ENCODE measurements at places on chromosomes 5 and 9.

DNA sequence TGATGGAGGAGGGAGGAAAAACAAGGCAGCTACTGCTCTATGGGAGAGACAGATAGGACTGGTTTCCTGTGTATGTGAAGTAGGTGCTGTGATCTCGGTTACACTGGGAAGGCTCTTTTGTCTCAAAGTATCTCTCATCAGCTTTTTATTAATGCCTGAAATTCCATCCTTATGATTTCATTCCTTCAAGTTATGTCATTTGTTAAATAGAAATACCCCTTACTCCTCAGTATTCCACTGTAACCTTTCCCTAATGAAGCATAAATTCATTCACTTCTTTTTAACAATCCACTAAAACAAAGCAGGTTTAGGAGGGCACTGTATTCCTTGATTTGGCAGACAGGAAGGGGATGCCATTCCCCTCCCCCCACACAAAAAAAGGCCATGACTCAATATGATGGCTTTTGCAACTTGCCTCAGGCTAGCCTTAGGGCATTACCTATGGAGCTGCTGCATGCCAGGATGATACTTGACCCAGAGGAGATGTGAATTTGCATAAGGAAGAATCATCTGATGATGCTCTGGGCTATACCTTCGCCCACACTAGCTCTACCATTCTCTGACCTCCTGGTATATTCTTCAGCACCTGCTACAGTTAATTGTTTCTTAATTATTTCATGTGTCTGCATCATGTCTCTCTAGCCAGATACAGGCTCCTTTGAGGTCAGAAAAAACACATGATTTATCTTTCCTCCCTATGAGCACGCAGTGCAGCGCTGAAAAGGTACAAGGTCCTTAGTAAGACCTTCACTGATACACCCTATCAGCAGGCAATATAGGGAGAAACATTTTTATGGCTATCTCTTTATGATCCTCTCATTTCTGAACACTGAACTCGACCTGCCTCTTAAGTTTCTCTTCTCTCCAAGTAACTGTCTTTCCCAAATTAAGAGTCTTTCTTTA, 26.3 kb downstream of the NR3C1 start:
- no peak for DNase-seq

DNA sequence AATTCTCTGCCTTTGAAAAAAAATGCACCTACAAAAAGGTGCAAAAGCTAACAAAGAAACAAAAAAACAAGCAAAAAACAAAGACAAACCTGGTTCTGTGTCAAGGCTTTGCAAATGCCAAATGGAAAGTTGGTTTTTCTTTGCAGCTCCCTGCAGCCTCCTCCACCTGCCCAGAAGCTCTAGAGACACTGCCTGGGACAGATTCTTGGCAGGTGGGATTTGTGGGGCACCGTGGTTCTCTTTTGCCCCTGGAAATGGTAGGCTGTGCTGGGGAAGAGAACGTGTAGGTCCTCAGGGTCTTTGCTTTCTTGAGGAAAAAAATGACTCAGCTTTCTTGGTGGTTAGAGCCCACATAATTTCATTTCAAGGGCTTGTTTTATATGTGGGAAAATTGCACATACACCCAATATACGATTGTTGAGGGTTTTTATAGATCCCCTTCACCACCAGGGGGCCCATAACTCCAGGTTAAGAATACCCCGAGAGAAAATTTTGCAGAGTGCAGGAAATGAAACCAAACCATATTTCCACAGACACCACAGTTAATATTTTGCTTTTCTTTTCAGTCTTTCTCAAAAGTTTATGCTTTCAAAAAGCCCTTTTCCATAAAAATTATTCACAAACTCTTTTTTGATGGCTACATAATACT, 58.7 kb downstream of the NXNL2 start:
- DNase-seq = peak; percentile 76

DNA sequence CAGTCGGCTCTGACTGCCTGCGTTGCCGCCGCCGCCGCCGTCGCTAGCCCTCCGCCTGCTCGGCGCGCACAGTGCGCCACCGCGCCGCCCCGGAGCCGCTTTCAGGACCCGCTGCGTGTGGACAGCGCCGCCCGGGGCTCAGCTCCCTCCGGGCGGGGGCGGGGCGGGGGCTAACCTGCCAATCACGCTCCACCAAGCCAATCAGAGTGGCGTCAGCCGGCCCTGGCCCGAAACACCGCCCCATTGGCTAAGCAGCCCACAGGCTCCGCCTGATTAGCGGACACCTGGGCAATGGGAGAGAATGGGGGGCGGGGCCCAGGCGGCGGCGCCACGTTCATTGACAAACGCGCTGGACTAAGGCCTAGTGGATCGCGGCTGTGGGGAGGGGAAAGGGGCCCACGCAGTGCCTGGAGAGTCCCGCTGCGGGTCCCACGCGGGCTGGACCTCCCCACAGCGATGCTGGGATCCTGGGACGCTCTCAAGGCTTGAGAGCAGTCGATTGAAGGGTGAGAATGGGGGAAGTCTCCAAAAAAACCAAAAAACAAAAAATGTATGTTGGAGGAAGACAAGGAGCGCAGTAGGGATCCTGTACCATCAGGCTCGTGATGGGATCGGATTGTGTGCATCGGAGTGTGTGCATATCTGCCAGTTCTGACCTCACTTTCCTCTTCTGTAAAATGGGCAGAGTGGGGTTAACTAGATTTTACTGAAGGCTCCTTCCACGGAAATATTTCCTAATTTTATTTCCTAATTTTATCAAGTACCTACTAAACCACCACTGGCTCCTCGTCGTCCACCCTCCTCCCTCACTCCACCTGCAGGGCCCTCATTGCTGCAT, 6.3 kb downstream of the PAX5 start:
- DNase-seq = peak; percentile 95

- DNase-seq = no peak
Observed at GRCh38 chr9:87336914-87337333, 160.7 kb upstream of the DAPK1 start.

DNA sequence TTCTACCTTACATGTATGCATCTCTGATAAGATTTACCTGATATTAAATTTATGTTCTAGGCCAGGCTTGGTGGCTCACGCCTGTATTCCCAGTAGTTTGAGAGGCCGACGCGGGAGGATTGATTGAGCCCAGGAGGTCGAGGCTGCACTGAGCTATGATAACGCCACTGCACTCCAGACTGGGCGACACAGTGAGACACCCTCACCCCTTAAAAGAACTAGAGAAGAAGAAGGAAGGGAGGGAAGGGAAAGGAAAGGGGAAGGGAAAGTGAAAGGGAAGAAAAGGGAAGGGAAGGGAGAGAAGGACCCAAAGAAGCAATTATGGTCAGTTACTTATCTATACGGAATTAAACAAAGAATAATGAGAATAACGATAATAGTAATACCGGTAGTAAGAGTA, 1.2 kb upstream of the RFK start:
- DNase-seq = no peak

- DNase-seq = no peak
Observed at GRCh38 chr9:114497727-114498382, 7.4 kb downstream of the WHRN start.

DNA sequence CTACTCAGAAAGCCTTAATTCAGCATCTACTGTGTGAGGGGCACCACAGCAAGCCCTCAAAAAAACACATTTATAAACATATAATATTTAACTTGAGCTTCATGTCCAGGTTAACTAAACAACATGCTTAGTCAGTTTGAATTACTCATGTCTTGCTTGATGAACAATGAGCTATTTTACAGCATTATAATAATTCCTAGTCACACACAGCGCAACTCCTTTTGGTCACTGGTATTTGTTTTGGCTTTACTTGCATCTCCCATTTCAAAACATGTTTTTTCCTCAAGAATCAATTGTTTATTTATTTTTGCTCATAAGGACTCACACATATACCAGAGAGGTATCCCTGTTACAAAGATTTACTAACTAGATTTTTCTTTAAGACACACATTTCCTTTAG, 616.7 kb upstream of the DAB2 start:
- DNase-seq = no peak

DNA sequence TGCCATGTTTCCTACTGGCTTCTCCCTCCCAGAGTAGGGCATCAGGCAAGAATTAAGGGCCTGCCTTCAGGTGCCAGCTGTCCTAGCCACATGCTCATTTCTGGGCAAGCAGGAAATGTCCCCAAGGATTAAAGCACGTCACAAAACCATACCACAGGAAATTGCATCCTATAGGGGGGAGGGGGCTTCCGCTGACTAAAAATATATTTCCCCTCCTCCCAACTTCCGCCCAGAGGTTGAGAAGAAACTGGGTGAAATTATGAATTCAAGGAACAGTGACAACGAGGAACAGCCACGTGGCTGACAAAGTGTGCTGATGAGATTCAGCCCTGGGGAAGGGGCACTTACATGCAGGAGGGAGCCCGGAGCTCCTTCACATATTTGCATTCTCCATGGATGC, 4.1 kb downstream of the HBEGF start:
- no peak for DNase-seq

GRCh38 chr5:158679221-158679641, 420.5 kb downstream of the EBF1 start:
- no peak for DNase-seq

GRCh38 chr9:90098408-90098807, 493.6 kb downstream of the GADD45G start:
- no peak for DNase-seq

DNA sequence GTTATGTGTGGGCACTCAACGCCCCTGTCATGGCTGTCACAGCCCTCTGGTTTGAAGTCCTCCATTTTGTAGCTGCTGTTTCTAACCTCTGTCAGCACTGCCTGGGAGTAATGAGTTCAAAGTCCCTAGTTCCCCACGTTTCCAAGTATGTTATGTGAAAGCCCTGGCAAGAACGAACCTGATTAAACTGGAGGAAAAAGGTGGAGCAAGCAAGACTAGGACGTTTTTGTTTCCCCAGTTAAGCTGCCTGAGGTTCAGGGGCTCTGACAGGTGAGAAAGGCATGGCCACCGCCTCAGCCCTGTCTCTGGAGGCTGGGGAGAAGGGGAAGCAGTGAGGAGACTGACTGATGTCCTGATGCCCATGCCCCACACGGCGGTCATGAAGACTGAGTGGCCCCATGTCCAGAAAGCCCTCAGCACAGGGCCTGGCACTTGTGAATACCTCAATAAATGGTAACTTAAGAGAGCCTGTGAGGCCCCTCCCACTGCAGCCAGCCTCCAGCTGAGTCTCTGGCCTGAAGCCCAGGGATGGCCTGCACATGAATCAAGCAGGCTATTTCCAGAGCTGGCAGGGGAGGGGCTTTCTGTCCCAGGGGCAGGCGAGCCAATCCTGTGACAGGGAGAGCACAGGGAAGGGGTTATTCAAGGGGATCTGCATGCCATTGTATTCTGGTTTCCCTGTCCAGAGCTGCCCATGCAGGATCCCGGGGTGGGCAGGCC, 61.8 kb downstream of the PFDN1 start:
- DNase-seq = peak; percentile 95

GRCh38 chr9:129665814-129666520, 520 bp downstream of the PRRX2 start:
- no peak for DNase-seq

GRCh38 chr5:1873243-1873959, 9.3 kb downstream of the IRX4 start:
- DNase-seq = no peak

GRCh38 chr9:13648676-13649075, 369.2 kb upstream of the MPDZ start:
- DNase-seq = no peak

DNA sequence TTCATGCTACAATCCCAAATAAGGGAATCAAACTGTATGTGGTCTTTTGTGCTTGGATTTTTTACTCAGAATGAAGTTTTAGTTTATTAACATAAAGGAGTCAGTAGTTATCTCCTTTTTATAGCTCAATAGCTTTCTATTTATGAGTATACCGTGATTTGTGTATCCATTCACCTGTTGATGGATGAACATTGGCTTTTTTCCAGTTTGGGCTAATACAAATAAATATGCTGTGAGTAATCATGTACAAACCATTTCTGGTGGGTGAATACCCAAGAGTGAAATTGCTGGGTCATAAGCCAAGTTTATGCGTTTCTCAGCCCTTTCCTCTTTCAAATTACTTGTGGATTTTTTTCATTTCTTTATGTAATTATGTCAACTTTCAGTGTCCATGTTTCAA, 395.3 kb downstream of the OSTF1 start:
- DNase-seq = no peak

DNA sequence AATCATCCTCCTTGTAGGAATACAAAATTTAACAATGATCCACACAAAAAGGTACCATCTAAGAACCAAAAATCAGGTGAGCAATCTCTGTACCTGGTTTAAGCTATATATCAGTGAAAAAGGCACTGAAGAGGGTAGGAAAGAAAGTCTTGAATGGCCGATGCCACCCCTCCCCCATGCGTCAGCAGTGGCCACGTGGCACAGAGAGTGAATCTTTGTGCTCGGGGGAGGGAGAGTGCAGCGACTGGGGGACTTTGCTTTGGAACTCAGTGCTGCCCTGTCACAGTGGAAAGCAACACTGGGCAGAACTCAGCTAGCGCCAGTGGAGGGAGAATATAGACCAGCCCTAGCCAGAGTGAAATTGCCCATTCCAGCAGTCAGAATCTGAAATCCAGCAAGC, 28.3 kb upstream of the PDE4D start:
- no peak for DNase-seq

DNA sequence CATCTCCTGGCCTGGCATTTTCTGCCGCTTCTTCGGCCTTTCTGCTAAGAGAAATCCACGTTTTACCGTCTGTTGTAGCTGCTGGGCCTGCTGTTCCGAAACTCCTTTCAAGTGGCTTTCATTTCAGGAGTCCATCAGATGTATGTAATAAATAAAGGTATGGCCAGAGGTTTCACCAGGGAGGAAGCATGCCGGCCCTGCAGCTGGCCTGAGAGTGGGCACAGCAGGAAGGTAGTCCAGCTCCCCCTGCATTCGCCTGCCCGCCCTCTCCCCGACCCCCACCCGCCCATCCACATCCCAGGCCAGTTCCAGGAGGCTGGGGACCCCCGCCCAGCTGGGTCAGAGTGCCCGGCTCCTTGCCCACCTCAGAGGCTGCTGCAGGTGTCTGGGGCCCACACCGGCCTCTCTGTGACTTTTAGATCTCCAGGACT, 46.4 kb upstream of the EXOC3 start:
- peak; percentile 53 for DNase-seq

GRCh38 chr9:132995879-132996278, 17.4 kb downstream of the GFI1B start:
- no peak for DNase-seq

DNA sequence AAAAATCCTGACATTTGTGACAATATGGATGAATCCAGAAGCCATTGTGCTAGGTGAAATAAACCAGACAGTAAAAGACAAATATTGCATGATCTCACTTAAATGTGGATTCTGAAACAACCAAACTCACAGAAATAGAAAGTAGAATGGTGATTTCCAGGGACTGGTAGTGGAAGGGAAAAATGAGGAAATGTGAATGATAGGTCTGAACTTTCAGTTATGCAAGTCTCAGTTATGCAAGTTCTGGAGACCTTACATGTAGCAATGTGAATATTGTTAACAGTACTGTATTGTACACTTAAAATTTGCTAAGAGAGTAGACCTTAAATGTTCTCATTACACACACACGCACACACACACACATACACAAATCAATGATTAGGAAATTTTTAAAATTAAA, 84.9 kb downstream of the SLCO4C1 start:
- DNase-seq = no peak

DNA sequence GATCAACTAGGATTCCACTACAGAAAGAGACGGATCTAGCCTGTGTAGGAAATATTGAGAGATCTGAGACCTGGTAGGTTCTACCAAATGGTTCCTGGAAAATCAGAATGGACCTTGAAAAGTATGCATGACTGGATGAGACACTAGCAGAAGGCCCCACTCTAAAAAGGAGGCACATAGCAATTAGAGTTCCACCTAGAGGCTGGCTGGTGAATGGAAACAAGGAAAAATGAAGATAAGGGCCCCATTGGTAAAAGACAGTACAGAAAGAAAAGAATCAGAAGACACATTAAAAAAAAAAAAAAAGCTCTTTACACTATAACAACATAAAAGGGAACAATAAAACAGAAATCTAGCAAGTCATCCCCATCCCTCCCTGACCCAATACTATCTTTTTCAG, 518.5 kb downstream of the NR2F1-AS1 start:
- no peak for DNase-seq
